ENCODE measurements at places on chromosomes 11 and 22.
A peak's percentile ranks its signal among the peaks of the same experiment; 100 is the strongest.

DNA sequence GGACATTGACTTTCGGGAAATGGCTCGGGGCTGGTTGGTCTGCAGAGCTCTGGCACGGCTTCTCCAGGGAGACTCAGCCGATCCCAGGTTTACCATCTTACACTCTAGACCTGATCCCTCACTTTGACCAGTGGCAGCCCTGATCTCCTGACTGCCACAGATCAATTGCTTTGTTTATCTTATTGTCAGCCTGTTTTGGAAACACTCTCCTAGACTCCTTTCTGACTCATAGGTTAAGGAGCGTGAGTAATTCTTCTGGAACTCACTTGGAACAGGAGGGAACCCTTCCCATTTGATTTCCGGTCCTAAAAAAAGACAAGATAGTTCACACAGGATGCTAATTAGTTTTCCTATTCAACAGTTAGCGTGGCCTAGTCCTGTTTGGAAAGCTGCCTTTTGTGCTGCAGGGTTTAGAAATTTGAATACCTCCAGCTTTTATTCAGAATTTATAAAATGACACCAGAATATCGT lies 16.0 kb upstream of the BMAL1 start:
- peak; percentile 84 for DNase-seq

- DNase-seq = no peak
These were observed 25.7 kb upstream of the CDC42EP2 start for GRCh38 chr11:65288706-65289536.

DNA sequence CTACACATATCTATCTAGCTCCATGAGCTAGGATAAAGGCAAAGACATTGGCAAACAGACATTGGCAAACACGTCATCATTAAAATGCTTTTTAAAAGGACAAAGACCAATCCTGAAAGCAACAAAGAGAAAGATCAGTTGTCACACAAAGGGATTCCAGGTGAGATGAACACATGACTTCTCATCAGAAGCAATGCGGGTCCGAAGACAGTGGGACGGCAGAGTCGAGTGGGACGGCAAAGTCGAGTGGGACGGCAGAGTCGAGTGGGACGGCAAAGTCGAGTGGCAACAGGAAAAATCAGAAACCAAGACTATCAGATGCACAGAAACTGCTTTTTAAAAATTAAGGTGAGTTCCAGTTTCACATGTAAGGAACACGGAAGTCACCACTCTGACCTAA lies 609.5 kb downstream of the BRD1 start:
- no peak for DNase-seq

DNA sequence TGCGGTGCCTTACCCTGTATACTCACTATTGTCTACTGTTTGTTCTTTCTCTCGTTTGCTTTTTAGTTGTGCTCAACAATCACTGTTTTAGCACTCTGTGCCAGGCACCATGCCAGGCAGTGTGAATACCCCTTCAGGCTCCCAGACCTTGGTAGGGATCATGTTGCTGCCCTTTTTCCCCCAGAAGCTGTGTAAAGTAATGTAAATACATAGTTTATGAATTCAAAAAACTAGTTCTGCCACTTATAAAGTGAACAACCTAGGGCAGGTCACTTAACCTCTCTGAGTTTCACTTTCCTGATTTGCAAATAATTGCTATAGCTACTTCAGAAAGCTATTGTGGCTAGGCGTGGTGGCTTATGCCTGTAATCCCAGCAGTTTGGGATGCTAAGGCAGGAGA lies 81.0 kb upstream of the CTSC start:
- no peak for DNase-seq

GRCh38 chr22:50473088-50473487 lies 1.7 kb downstream of the SBF1 start:
- DNase-seq = peak; percentile 42

DNA sequence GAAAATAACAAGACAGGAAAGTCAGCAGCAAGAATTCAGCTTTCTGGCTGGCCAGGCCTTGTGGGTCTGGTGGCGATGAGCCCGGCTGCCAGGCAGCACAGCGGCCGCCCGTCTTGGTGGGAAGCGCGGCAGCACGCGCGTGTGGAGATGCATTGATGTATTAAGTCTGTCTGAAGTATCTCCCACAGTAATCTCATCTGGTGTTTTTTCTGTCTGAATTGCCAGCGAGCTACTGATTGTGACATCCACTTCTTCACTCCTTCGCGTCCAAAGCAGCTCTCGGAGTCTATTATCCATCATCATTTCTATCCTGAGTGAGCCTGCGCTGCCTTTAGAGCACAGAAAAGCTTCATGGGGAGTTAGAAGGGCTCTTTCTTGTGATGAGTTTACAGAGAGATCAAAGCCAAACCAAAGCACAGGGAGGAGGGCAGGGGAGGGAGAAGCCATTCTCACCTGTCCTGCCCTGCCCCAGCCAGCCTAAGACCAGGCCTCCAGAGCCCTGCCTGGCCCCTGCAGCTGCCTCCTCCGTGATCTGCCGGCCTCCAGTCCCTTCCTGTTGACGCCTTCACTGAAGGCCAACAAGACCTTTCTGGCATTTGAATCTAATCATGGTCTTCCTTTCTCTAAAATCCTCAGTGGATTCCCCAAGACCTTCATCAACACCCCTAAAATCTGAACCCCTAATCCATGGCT lies 1419.0 kb downstream of the TBC1D22A start:
- DNase-seq = no peak

GRCh38 chr11:69113226-69113625 lies 42.5 kb upstream of the SMIM38 start:
- DNase-seq = no peak

DNA sequence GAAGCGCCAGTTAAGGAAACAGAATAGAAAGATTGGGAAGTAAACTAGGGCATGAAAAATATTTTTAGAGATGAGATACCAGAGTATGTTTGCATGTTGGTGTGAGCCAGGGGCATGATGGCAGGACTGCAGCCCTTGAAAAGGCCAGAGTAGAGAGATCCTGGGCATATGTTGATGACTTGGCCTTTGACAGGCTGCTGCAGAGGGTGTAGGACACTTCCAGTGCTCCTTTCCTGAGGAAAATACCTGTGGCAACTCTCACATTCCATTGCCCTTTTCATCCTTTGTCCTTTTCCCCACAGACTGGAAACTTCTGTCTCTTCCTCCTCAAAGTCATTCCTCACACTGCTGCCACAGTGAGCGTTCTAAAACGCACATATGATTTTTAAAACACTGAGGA lies 150.7 kb upstream of the CCDC90B start:
- no peak for DNase-seq

GRCh38 chr11:131663405-131664200 lies 293.2 kb downstream of the NTM start:
- no peak for DNase-seq

DNA sequence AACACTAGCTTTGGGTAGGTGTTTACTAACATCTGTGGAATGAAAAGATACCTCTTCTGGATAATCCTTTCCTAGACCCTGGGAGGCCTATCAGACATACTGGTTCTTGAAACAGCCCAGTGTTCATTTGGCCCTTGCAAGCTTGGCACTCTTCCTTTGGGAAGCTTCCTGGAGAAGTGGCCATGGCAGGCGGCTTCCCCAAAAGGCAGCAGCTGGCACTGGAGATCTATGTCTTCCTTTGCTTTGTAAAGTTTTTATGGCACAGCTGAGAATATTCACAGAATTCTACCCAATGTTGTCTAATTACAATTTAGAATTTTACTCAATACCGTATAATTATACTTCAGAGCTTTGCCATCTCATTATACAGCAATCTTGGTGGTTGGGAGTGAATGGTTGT lies 199.2 kb upstream of the C11orf87 start:
- no peak for DNase-seq

DNA sequence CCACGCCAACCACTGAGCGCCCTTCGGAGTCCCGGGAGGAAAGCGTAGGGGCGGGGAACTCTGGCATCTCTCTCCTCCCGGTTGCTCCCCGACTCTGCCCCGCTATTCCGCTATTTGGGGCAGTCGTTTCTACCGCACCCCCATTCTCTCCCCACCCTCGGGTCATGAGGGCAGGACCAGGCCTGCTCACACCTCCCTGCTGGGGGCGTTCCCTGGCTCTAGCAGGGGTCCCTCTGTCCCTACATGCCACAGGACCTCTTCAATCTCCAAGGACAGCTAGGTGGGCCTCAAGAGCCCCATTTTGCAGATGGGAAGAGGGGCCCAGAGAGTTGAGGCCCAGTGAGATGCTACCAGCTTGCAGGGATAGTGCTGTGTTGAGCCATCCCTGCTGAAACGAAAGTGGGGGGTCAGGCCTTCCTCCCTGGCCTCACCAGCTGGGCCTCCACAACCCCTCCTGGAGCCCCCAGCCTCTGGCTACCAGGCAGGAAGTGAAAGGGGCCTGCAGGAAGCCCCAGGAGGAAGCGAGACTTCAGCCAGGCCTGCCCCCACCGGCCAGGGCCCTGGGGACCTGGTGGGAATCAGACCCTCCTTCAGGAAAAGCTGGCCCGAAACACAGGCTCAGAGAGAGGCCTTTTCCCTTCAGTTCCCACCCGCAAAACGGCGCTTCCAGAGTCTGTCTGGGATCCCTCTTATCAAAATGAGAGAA lies 5.5 kb upstream of the SHISA8 start:
- no peak for DNase-seq

DNA sequence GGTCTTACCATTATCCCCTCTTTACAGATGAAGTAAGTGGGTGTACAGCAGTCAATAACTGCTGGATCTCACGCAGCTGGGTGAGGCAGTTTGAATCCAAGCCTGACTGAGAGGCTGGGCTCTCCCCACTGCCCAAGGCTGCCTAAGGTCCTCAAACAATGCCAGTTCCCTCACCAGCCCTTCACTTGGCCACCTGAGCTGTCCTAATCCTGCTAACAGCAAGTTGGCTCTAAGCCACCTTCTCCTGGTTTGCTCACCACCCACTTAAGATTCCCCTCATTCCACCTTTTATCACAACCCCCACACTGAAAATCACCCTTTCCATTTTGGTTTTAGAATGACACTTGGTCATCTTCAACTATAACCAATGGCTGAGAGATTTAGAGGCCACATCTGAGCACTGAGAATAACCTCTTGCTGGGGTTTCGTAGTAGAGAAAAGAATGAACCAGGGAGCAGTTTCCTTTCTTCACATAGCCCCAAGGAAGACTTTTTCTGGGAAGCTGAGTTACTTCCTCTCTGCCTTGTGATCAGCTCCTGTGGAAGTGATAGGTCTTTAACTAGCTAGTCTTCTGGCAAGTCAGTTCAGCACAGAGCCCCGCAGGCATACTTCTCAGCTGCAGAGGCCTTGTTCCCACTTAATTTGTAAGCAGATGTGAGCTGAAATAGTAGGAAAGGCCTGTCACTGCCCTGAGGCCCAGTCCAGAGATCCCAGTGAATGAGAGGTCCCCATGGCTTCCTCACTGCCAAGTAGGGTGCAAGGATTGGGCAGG lies 57.8 kb upstream of the TTC12 start:
- DNase-seq = no peak

GRCh38 chr11:23551706-23552105 lies 691.4 kb upstream of the CCDC179 start:
- no peak for DNase-seq

- peak; percentile 50 for DNase-seq
These were observed 4.0 kb downstream of the MYO18B start for GRCh38 chr22:25746012-25746373.

- no peak for DNase-seq
These were observed 17.4 kb downstream of the RIBC2 start for GRCh38 chr22:45430871-45431270.

- no peak for DNase-seq
These were observed 13.5 kb downstream of the ACP2 start for GRCh38 chr11:47235163-47235562.

DNA sequence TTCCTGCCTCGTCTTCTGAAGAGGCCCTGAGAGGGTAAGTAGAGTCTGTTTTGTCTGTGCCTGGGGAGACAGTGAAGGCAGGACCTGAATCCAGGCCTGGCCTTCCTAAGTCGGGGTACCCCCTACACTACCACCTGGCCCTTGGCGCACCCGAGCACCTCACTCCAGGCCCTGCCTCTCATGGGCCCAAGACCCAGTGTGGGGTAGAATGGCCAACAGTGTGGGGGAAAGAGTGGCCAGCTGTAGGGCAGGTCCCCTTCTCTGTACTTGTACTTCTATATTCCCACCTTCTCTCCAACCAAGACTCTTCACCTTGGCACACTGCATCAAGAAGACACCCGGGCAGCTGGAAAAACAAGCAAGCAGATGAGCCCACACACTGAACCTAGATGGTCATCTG lies 22.4 kb upstream of the BID start:
- DNase-seq = no peak

GRCh38 chr11:38169286-38169685 lies 1571.2 kb upstream of the RAG2 start:
- no peak for DNase-seq

DNA sequence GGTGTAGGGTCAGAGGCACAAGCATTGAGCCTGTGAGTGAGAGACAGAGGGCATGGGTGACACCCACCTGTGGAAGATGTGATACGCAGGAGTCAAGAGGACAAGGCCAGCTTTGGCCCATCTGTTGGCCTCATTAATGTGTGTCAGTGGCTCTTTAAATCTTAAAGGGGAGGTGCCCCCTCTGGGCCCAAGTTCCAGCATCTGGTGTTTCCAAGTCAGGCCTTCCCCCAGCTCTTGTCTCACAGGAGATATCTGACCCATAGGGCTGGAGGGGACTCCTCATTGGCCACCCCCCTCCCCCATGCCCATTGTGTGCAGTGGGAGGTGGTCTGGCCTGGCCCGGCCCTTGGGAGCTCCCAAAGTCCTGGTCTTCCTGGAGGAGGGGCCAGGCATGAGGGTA lies 8.9 kb downstream of the KCNK7 start:
- no peak for DNase-seq

- no peak for DNase-seq
These were observed 112.9 kb downstream of the CRYBB2 start for GRCh38 chr22:25332386-25332785.

GRCh38 chr11:84714316-84714780 lies 912.8 kb downstream of the DLG2 start:
- DNase-seq = no peak

GRCh38 chr22:44291265-44291664 lies 21.5 kb downstream of the SHISAL1 start:
- DNase-seq = peak; percentile 15

GRCh38 chr11:128796270-128796669 lies 70.8 kb downstream of the KCNJ1 start:
- DNase-seq = no peak

- DNase-seq = no peak
These were observed 110.9 kb upstream of the PITPNB start for GRCh38 chr22:28029956-28030355.

DNA sequence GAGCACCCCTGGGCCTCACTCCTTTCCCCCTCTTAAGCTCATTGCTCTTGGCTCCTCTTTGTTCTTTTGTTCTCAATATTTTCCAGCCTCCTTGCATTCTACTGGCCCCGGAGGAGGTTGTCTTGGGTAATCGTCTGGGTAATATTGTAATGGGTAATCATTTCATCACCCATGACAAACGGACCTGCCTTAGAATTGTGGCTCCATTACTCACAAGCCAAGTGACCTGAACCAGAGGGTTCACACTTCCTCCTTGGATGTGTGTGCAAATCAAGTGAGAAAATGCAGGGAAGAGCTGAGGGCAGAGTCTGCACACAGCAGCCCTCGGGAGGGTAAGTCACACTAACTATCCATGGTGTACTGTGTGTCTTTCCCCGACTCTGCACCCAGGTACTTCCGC lies 305.0 kb downstream of the BUD13 start:
- DNase-seq = no peak

- DNase-seq = no peak
These were observed 1.5 kb downstream of the RANGAP1 start for GRCh38 chr22:41284465-41284864.
